Cortex of kidney (tissue), 1 donor: ENCODE measurements at places on chromosomes 6 and 20.

- DNase-seq, result no peak
Observed at GRCh38 chr20:4533368-4534133, 188.2 kb upstream of the PRND start.

- no peak for DNase-seq
Observed at GRCh38 chr6:114169763-114170162, 173.1 kb downstream of the HS3ST5 start.

GRCh38 chr20:18728165-18728869 lies 85.3 kb upstream of the SCP2D1 start:
- DNase-seq, result no peak

GRCh38 chr20:32589256-32589655 lies 4.1 kb upstream of the NOL4L start:
- no peak for DNase-seq

- DNase-seq, result no peak
Observed at GRCh38 chr6:38407192-38407591, 232.5 kb downstream of the BTBD9 start.

DNA sequence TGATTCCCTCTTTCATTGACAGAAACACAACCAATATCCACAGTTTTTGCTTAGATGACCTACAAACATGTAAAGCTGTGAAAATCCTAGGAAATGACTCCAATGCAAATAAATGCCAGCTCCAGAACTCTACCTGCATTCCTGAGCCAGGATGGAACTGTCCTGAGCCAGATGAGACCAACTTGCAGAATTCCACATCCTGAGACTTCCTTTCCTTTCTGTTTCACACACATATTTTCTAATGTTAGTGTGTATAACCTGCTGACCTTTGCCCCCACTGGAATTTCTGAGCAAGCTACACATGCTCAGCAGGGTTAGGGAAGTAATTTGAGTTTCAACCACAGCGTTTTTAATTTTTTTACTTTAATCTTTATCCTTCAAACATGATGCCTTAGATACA lies 69.6 kb upstream of the ADGRF1 start:
- no peak for DNase-seq

- no peak for DNase-seq
Observed at GRCh38 chr6:85015396-85015990, 251.1 kb upstream of the TBX18 start.

GRCh38 chr20:59676851-59677182 lies 72.5 kb downstream of the PHACTR3 start:
- DNase-seq, result no peak

- no peak for DNase-seq
Observed at GRCh38 chr6:43901733-43902230, 131.8 kb downstream of the VEGFA start.

GRCh38 chr20:45153752-45154151 lies 20.9 kb upstream of the PI3 start:
- no peak for DNase-seq

DNA sequence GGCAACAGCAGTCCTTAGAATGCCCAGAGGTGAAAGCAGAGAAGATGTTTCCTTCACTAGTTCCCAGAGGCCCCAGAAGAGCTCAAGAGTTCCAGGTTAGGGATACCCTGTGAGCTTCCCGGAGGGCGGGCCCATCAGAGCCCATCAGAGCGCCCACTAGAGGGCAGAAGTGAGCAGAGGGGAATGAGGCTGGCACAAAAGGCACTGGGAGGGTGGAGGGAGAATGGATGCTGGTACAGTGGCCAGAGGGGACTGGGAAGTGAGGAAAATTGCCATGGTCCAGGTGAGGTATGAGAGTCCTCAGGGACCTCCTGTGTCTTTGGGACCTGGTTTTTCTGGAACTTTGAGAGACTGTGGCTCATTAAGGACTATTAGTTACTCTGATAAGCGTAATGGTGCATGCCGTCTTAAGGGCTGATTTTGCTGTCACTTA lies 57.3 kb downstream of the LINC00237 start:
- no peak for DNase-seq

DNA sequence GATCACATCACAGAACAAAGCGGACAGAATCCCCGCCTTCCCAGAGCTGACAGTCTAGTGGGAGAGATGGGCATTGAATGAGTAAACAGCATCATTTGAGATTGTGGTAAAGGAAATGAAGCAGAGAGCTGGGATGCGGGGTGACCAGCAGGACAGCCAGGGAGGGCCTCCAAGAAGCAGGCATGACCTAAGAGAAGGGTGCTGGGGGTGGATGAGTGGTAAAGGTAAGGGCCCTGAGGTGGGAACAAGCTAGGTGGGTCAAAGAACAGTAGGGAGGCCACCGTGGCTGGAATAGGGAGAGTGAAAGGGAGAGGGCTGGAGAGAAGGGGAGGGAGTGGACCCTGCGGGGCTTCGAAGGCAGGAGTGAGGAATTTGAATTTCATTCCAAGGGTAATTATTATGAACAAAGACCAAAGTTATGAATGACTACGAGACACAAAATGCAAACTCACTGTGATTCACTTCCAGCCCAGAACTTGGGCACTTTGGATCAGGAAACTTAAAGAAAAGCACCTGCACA lies 61.4 kb downstream of the CEBPB start:
- DNase-seq, result no peak

DNA sequence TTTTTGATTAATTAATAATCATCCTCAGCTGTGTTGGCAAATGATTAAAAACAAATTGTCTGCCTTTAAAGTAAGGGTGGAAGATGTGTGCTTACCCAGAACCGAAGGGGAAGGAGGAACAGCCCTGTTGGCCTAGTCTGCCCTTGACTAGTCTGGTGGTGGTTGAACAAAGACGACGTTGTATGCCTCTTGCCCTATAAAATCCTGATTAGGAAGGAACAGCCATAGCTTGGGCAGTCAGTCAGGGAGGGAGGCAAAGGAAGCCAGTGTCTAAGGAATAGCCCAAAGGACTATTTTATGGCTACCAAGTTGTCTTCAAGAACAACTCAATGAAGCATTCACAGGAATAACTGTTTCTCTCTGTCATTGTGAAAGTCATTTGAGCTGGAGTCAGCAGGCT lies 70.7 kb downstream of the PRDM1 start:
- DNase-seq, result no peak

DNA sequence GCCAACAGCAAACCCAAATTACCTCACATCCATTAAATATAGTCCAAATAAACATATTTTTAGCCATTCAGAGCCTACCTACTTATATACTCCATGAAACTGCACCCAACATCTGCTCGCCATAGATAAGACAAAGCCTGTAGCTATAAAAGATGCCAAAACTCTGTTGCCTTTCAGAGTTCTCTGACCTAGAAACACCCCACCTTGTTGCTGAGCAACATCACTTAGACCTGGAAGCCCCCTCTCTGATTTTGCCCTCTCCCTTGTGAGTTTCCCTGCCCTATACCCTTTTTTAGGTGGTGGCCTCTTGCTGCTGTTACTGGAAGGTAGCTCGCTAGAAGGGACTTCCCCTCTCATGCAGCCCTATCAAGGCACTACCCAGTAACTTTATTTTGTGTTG lies 27.7 kb upstream of the FBXL4 start:
- no peak for DNase-seq

GRCh38 chr20:5793916-5794315 lies 43.7 kb downstream of the SHLD1 start:
- no peak for DNase-seq

GRCh38 chr6:28996844-28997510 lies 8.1 kb downstream of the ZNF311 start:
- no peak for DNase-seq

DNA sequence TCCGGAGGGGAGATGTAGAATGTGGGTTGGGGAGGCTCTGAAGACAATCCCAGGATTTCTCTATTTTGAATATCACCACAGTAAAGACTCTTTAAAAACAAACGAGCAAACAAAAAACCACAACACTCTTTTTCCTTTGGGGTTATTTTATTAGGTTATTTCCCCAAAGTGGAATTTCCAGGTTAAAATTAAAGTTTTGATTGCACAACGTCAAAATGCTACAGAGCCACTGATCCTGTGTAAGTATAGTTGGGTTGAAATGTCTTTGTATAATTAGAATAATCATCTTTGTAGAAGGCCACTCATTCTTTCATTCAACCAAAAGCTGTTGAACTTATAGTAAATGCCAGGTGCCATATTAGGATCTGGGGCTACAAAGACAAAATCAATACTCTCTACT lies 19.6 kb upstream of the PIM1 start:
- DNase-seq, result no peak

DNA sequence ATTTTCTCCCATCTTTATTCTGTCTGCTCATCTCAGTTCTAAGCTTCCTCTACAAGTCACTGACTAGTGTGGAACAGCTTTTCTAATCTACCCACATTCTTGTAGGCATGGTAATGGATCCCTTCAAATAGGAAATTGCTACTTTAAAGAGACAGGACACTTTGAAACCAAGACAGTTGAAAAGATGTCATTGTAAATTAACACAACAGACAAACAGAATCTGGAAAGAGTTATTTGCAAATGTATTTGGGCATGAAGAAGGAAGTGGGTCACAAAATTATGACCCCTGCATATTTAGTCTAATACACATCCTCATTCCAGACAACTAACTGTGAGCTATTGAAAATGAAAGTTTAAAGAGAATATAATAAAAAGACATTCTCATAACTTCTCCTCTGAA lies 298.2 kb upstream of the MARCKS start:
- DNase-seq, result no peak

GRCh38 chr20:61691978-61692377 lies 373.7 kb downstream of the TAF4 start:
- DNase-seq, result no peak

DNA sequence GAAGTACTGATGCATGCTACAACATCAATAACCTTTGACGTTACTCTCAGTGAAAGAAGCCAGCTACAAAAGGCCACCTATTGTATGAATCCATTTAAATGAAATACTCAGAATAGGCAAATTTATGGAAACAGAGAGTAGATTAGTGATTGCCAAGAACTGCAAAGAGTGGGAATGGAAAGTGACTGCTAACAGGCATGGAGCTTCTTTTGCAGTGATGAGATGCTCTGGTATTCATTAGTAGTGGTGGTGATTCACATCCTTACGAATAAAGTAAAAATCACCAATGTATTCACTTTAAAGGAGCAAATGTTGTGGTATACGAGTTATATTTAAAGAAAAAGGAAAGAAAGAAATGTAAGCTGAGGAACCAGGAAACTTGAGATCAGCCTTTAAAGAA lies 126.8 kb upstream of the SAMD5 start:
- no peak for DNase-seq

DNA sequence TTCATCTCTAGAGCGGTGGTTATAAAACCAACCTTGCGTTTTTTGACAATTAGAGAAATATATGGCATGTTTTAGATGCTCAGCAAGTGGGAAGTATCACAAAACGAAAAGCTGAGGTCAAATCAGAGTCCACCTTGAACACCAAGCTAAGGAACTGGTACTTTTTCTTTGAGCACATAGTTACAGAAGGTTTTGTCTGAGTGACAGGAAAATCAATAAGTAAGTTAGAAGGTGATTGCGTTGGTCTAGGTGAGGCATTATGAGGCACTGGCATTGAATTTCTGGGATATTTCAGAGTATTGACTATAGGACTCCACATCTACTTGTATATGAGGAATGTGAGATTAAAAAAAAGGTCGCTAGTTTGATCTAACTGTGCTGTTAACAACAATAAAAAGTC lies 597 bp upstream of the HINT3 start:
- no peak for DNase-seq

DNA sequence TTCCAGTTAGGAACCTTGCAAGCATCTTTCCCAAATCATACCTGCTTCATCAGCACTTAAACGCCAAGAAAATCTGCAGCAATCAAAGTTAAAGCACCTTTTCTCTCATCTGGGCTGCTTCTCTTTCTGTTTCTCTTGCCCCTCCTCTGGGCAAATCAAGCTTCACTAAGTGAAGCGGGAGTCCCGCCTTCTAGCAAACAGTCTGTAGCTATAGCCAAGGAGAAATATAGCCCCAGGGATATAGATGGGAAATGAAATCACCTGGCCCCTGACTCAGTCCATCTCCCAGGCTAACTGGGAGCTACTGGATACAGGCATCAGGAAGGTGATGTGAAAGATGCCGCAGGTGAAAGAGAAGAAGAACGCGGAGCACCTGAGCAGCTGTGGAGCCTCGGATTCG lies 481.9 kb downstream of the C6orf118 start:
- DNase-seq, result no peak

GRCh38 chr6:143158113-143158581 lies 97.5 kb downstream of the AIG1 start:
- DNase-seq, result no peak

DNA sequence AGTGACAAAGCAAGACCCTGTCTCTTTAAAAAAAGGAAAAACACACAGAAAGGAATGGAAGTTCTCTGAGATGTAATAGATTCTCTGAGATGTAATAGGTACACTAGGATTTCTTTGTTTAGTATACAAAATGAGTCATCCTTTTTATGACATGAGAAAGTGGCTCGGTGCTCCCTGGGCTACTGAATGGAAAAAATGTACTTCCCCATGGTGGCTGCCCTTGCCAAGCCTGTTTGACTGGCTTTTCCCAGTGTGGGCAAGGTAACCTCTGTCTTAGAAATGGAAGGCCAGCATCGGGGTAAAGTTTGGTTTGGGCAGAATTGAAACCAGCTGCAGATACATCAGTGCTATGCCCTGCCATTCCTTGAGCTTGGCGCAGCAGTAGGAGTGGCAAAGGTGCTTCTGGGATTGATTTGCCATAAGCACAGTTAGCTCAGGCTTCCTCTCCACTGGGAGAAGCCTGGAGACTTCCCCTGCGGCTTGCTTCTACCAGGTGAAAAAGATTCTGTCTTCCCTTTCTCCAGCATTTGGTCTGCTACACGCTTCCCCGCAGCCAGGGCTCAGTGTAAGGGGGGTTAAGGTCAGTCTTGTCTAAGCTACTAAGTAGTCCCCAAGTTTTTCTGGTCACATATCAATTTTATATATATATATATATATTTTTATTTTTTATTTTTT lies 24.5 kb downstream of the ARFGEF2 start:
- DNase-seq, result no peak

- no peak for DNase-seq
Observed at GRCh38 chr20:41228858-41229257, 88.7 kb downstream of the ZHX3 start.

DNA sequence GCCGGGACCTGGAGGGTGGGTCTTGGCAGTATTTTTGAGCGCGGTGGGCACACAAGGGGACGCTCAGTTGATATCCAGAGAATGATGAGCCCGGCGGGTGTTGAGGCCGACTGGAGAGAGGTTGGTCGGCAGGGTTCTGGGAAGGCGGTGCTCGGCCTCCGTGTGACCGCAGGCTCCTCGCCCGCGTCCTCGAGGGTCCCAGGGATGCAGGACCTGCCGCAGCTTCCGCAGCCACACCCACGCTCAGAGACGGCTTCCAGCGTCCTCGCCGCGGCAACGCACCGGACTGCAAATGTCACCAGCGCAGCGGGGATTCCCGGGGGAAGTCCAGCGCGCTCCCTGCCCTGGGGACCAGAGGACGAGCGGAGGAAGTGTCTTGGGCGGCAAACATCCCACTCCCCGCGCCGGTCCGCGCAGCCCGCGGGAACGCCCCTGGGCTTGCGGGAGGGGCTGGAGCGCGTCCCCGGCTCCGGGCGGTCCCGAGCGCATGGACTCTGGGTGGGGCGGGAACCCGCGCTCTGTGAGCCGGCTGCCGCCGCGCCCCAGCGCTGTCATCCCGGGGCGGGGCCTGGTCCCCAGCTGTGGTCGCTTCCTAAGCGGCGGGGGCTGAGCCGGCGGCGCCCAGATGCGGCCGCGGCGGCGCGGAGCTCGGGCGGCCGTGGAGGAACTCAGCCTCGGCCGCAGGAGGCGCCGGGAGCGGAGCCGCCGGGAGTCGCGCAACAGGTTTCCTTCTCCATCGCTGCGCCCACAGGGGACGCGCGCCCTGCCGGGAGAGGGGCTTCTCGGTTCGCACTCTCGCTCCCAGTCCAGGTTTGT lies at the start of gene STX11:
STX11 (plus strand) TSS at position 624 of the 816 bp plus-strand sequence. CDS start 36,111 bp downstream, outside the sequence.
- DNase-seq, result no peak
